ENCODE measurements at places on chromosomes 16 and 17. TPM values are rescaled to one million over a fixed set of nuclear protein-coding genes. Genes with fewer than 3 reads are reported as not detected.
A peak's percentile ranks its signal among the peaks of the same experiment; 100 is the strongest.

EARS2 gene
- total RNA-seq, result 53.5 TPM

TMEM106A gene
- total RNA-seq, result 3.8 TPM

APRT gene
- 282 TPM for total RNA-seq

PPP1R27 gene
- total RNA-seq, result not detected

MGAT5B gene
- total RNA-seq, result 11.5 TPM

HAGHL gene
- 41.7 TPM for total RNA-seq

OTOP3 gene
- not detected for total RNA-seq

FZD2 gene
- 42.8 TPM for total RNA-seq

ENGASE gene
- 40.0 TPM for total RNA-seq

B9D1 gene
- 39.2 TPM for total RNA-seq

MMP2 gene
- 61.3 TPM for total RNA-seq

NPIPA3 gene
- 0.92 TPM for total RNA-seq

AATK gene
- 4.4 TPM for total RNA-seq

ABAT gene
- 4.4 TPM for total RNA-seq

C16orf96 gene
- total RNA-seq, result 2.1 TPM

DNA sequence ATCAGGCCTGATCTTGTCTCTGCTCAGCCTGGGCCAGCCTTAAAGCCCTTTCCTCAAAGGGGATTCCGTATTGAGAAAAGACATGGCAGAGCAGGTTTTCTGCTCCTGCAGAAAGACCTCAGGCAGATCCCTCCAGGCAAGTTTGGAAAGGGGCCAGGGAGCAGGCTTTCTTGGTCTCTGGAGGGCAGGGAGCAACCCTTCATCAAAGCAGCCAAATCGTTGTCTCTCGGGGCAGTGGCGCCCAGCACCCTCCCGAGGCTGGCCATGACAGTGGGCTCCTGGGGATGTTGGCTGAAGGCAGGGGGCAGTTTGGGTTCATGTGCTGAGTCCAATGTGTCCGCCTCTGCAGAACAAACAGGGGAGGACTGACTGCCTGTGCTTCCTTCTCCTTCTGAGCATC lies 168.4 kb upstream of the WSCD1 start:
- H3K27ac ChIP-seq, result no peak overlapping the region
- DNase-seq, result no peak
- peaks cover 19% of the 10 kb centered on the region for H3K36me3 ChIP-seq
- H3K27me3 ChIP-seq, result no peaks in the 10 kb centered on the region

GRCh38 chr17:12024327-12024726 lies 3.6 kb downstream of the MAP2K4 start:
- DNase-seq, result no peak
- H3K36me3 ChIP-seq, result no peaks in the 10 kb centered on the region
- H3K4me3 ChIP-seq, result no peak overlapping the region
- H3K4me1 ChIP-seq, result peaks cover 63% of the 10 kb centered on the region

GRCh38 chr17:59572301-59572924 lies 7.0 kb downstream of the DHX40 start:
- no peak overlapping the region for H3K4me3 ChIP-seq
- peaks cover 10% of the 10 kb centered on the region for H3K36me3 ChIP-seq

- H3K4me1 ChIP-seq, result peaks cover 55% of the 10 kb centered on the region
- no peak overlapping the region for H3K4me3 ChIP-seq
- no peaks in the 10 kb centered on the region for H3K27me3 ChIP-seq
These were observed 34.7 kb upstream of the ENPP7 start for GRCh38 chr17:79695797-79696609.

DNA sequence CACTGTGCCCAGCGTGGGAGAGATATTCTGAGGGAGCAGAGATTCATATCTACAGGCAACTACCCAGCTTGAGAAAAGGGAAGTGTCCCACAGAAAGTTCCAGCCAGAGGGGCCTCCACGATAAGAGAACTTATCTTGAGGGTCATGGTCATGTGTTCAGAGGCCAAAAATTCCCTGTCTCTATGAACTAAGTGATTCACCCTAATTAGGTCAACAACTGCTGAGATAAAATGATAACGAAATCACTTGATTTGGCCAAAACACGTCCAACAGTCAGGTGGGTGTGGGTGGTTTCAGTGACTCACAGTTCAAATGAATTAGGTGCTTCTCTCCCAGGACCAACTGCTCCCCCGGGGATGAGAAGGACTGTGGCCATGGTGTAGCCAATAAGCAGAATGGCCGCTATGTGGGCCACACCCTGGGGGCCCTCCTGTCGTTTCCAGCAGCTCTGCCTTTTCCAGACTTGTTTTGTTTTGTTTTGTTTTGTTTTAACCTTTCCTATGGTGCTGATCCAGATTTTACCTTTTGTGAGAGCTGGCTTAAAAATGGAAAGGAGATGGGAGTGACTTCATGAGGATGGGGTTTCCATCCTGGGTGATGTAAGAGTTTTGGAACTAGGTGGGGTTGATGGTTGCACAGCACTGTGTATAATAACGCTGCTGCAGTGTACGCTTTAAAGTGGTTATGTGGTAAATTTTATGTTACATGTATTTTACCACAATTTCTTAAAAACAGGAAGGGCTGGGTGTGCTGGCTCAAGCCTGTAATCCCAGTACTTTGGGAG lies 8.7 kb downstream of the DNAI2 start:
- no peak for DNase-seq
- H3K36me3 ChIP-seq, result no peaks in the 10 kb centered on the region
- H3K27ac ChIP-seq, result no peak overlapping the region
- H3K4me1 ChIP-seq, result peaks cover 7% of the 10 kb centered on the region
- H3K4me3 ChIP-seq, result no peak overlapping the region
- no peaks in the 10 kb centered on the region for H3K27me3 ChIP-seq

- H3K36me3 ChIP-seq, result no peaks in the 10 kb centered on the region
- H3K27me3 ChIP-seq, result peaks cover 74% of the 10 kb centered on the region
- no peak overlapping the region for H3K27ac ChIP-seq
- H3K4me1 ChIP-seq, result peaks cover 14% of the 10 kb centered on the region
These were observed 2.2 kb downstream of the MT3 start for GRCh38 chr16:56591377-56592060.

- peaks cover 4% of the 10 kb centered on the region for H3K27me3 ChIP-seq
- no peak overlapping the region for H3K4me3 ChIP-seq
- H3K36me3 ChIP-seq, result no peaks in the 10 kb centered on the region
- H3K27ac ChIP-seq, result no peak overlapping the region
- H3K4me1 ChIP-seq, result peaks cover 6% of the 10 kb centered on the region
These were observed 170.6 kb downstream of the GSG1L start for GRCh38 chr16:27892879-27893278.

GRCh38 chr17:63537991-63538692 lies 12.1 kb upstream of the DCAF7 start:
- H3K4me1 ChIP-seq, result peaks cover 11% of the 10 kb centered on the region
- no peaks in the 10 kb centered on the region for H3K36me3 ChIP-seq
- peak; percentile 56 for DNase-seq
- H3K27ac ChIP-seq, result no peak overlapping the region
- peak overlapping the region; percentile 62 for H3K4me3 ChIP-seq

- no peaks in the 10 kb centered on the region for H3K36me3 ChIP-seq
- peak overlapping the region; percentile 63 for H3K27ac ChIP-seq
- DNase-seq, result no peak
- H3K4me3 ChIP-seq, result no peak overlapping the region
These were observed 26.1 kb downstream of the HDAC5 start for GRCh38 chr17:44097110-44097958.

DNA sequence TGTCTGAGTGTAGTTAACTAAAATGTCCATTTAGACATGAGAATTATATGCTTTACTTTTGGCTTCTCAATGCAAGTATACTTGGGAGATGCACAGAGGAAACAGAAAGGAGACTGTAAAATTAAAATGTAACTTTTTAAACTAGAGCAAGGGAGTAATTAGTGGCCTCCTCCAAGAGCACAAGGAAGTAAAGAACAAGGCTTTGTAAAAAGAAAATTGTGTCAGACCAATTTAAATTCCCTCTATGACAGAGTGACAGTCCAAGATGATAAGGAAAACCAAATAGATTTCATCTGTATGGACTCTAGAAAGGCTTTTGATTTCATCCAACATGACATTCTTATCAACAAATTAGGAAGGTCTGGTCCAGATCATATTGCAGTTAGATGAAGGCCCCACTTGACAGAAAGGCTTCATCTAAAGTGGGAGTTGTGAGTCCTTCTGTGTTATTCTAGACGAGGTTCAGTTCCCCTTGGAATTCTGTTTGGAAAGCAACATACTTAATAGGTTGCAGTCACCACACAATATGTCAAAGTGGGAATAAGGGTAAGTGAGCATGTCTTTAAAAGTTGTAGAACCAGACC lies 6.5 kb upstream of the CAPNS2 start:
- no peak for DNase-seq
- no peak overlapping the region for H3K4me3 ChIP-seq
- no peaks in the 10 kb centered on the region for H3K4me1 ChIP-seq
- H3K36me3 ChIP-seq, result no peaks in the 10 kb centered on the region
- no peaks in the 10 kb centered on the region for H3K27me3 ChIP-seq
- no peak overlapping the region for H3K27ac ChIP-seq

GRCh38 chr17:8341456-8341855 lies 1.8 kb downstream of the ODF4 start:
- H3K36me3 ChIP-seq, result no peaks in the 10 kb centered on the region
- no peak for DNase-seq
- peaks cover 19% of the 10 kb centered on the region for H3K4me1 ChIP-seq
- no peaks in the 10 kb centered on the region for H3K27me3 ChIP-seq
- H3K4me3 ChIP-seq, result no peak overlapping the region

GRCh38 chr16:75318737-75319136 lies 67.3 kb upstream of the BCAR1 start:
- no peak for DNase-seq
- no peaks in the 10 kb centered on the region for H3K27me3 ChIP-seq
- no peak overlapping the region for H3K27ac ChIP-seq
- H3K4me1 ChIP-seq, result peaks cover 4% of the 10 kb centered on the region
- H3K36me3 ChIP-seq, result peaks cover 4% of the 10 kb centered on the region

DNA sequence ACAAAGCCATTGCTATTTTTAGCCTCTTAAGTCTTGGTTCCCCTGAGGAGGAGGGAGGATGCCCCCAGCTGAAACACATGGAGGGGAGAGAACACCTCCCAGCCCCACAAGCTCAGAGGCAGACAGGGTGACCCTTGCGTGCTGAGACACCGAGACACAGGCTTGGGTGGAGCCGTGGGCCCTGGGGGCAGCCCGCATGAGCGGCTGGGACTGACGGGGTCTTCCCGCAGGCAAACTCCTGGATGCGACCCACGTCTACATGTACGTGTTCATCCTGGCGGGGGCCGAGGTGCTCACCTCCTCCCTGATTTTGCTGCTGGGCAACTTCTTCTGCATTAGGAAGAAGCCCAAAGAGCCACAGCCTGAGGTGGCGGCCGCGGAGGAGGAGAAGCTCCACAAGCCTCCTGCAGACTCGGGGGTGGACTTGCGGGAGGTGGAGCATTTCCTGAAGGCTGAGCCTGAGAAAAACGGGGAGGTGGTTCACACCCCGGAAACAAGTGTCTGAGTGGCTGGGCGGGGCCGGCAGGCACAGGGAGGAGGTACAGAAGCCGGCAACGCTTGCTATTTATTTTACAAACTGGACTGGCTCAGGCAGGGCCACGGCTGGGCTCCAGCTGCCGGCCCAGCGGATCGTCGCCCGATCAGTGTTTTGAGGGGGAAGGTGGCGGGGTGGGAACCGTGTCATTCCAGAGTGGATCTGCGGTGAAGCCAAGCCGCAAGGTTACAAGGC lies 9.8 kb downstream of the SLC16A3 start:
- H3K27me3 ChIP-seq, result no peaks in the 10 kb centered on the region
- H3K4me1 ChIP-seq, result peaks cover 7% of the 10 kb centered on the region
- peaks cover 14% of the 10 kb centered on the region for H3K36me3 ChIP-seq
- no peak for DNase-seq
- H3K27ac ChIP-seq, result no peak overlapping the region

DNA sequence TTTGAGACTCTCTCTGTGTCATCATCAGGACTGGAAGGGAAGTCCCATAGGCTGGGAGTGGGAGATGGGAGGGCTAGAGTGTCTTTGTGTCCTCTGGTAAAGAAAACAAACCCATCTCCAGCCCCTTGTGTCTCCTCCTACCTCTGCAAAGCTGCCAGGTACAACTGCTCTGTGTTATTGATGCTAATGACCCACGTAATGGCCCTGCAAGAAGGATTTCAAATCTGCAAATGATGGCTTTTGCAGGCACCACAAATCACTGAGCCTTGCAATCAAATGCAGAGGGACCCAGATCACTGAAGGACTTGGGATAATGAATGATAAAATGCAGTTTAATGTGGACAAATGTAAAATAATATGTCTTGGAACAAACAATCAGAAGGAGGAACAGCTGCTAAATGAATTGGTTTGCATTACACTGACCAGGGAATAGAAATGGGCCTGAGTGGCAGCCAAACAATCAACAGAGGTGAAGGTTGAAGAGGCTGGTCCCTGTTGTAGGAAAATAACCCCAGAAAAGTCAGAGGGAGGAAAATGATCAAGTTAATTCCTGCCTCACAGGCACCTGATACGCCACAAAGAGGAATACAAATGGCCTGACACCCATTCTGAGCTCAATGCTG lies 425.1 kb downstream of the UTP18 start:
- H3K36me3 ChIP-seq, result peaks cover 4% of the 10 kb centered on the region
- peaks cover 19% of the 10 kb centered on the region for H3K4me1 ChIP-seq
- no peak overlapping the region for H3K27ac ChIP-seq
- no peak overlapping the region for H3K4me3 ChIP-seq
- H3K27me3 ChIP-seq, result peaks cover 13% of the 10 kb centered on the region

DNA sequence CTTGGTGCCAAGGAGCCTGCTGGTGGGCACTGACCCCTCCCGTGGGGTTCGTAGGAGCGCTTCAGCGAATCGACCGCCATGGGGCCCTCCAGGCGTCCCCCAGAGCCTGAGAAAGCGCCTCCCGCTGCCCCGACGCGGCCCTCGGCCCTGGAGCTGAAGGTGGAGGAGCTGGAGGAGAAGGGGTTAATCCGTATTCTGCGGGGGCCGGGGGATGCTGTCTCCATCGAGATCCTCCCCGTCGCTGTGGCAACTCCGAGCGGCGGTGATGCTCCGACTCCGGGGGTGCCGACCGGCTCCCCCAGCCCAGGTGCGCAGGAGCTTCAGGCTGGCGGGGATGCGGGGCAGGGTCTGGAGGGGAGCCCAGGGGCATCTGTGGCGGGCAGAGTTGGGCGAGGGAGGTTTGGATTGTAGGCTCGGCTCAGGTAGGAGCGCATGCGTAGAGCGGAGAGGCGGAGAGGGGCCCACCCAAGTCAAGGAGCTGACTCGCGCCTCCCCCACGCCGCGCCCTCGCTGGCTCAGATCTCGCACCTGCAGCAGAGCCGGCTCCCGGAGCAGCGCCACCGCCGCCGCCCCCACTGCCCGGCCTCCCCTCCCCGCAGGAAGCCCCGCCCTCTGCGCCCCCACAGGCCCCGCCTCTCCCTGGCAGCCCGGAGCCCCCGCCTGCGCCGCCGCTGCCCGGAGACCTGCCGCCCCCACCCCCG lies 19.8 kb downstream of the FMNL1 start:
- H3K4me3 ChIP-seq, result peak overlapping the region; percentile 77
- no peaks in the 10 kb centered on the region for H3K36me3 ChIP-seq
- H3K27me3 ChIP-seq, result peaks cover 48% of the 10 kb centered on the region
